ENCODE measurements at places on chromosomes 11 and 22.

DNA sequence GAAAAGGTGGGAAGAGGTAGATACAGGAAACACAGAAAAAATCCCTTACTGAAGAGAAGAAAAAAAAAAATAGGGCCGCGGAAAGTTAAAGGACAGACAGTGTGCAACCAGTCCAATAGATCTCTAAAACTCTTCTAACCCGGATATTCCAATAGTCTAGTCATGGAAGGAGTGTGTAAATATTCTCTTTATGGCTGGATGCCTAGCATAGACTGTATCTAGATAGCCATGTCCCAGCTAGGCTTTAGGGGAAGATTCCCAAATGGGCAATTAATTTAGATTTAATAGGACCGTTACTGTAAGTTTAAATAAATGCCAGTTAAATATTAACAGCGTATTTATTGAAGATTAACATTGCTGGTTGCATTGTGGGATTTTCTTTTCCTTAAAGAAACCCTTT is 532.7 kb downstream of the NTM start:
- no peak for DNase-seq

GRCh38 chr22:40400159-40400558 is 29.8 kb downstream of the SGSM3 start:
- no peak for DNase-seq

- no peak for DNase-seq
Measured at GRCh38 chr11:16787035-16787742, 48.7 kb downstream of the C11orf58 start.

- no peak for DNase-seq
Measured at GRCh38 chr11:130051082-130051481, 18.6 kb upstream of the APLP2 start.

GRCh38 chr11:3207526-3208189 is 11.0 kb downstream of the MRGPRG start:
- no peak for DNase-seq

DNA sequence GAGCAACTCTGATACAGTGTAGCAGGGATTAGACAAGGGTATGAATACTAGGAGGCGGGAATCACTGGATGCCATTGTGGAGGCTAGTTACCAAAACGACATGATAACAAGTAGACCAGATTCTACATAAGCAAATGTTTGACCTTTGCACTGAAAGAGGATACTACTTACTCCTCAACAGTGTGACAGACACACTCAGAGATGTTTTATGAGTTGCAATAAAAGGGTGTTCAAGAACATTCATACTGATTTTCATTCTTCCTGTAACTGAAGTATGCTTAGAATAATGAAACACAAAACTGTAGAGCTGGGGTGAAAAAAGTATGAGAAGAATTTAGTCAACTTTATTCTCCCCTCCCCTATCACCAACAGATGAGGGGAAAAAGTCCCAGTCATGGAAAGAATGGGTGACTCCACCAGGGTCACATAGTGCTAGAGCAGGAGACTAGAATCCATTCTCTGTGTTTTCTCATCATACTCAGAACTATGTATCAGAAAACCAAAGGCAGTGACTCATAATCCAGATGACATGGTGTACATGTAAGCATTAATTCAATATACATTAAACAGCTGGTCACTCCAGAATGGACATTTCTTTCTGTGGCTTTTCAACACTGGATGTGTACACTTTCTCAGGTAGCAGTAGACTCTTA is 32.8 kb downstream of the ARHGAP20 start:
- DNase-seq: no peak

DNA sequence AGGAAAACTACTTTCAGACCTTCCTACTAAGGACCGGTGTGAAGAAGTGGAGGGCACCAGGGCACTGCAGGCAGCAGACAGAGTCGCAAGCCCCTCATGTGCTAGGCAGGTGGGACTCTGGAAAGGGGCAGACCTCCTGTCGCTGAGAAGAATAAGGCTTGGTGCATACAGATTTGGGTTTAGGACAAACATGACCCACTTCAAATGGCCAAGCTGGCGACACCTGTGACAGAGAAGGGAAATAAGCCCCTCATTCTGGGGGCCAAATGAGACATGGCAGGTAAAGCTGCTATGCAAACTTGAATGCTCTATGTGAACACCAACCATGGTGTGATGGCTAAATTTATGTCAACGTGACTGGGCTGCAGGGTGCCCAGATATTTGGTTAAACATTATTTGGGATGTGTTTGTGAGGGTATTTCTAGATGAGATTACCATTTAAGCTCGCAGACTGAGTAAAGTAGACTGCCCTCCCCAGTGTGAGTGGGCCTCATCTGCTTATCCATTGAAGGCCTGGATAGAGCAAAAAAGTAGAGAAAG is 112.4 kb upstream of the PITPNB start:
- no peak for DNase-seq

- no peak for DNase-seq
Measured at GRCh38 chr22:32555581-32555980, 81.0 kb downstream of the FBXO7 start.

Data from NCI-H1092 (cell line).